CD4-positive, alpha-beta T cell (primary cell): ENCODE measurements at places on chromosomes 13 and 19.

DNA sequence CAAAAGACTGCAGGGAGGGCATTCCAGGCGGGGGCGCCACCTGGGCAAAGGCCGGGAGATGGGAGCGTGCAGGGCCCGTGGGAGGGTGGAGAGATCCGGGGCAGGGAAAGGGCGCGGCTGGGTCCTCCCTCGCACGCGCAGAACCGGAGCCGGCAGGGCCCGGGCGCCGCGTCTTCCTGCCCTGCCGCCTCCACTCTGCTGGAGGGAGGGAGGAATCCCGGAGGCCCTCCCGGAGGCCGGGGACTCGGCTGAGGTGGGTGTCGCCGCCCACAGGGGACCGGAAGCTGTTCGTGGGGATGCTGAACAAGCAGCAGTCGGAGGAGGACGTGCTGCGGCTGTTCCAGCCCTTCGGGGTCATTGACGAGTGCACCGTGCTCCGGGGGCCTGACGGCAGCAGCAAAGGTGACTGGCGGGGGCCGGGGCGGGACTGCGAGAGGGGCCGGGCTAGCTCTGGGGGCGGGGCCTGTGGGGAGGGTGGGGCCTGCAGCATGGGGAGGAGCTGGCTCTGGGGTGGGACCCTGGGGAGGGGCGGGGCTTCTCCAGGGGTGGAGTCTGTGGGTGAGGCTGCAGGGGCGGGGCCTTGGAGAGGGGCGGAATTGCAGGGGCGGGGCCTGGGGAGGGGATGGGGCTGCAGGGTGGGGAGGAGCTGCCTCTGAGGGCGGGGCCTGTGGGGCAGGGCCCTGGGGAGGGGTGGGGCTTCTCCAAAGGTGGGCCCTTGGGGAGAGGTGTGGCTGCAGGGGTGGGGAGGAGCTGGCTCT is 51.3 kb downstream of the CELF5 start:
- DNase-seq = peak; percentile 90

GRCh38 chr13:100755891-100756290 is 81.3 kb upstream of the TMTC4 start:
- no peak for DNase-seq

- DNase-seq = no peak
Observed at GRCh38 chr19:17275441-17276175, 6.1 kb upstream of the ANKLE1 start.

DNA sequence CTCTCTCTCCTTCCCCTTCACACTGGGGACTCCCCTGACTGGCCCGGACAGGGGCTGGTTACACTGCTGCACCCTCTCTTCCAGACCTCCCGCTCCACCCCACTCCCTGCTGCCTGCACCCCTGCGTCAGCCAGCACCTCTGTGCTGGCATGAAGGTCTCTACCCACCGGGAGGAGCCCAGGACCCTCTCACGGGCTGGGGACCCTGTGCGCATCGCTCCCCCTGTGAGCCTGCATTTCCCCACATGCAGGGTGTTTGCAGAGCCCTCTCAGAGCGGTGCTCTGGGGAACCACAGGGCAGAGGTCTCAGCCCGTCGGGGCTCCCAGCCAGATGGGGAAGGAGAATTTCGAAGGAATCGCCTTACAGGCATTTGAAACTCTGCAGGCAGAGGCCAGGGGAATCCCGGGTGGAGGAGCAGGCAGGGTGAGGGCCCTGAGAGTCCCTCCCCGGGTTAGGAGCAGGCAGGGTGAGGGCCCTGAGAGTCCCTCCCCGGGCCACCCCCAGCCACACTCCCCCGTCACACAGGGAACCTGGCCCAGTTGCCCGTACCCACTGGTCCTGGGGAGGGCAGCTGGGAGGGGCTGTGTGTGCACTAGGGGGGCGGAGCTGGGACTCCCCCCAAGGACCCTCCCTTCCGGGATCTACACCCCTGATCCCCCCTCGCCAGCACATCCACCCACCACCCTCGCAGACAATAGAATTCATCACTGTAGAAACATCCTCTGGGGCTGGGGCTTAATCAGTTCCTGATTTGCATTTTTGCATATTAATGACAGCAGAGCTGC is 16.3 kb upstream of the TCF3 start:
- peak; percentile 55 for DNase-seq

- peak; percentile 86 for DNase-seq
Observed at GRCh38 chr19:920051-920864, 3.1 kb downstream of the KISS1R start.

GRCh38 chr13:112510987-112511685 is 76.8 kb downstream of the TUBGCP3 start:
- no peak for DNase-seq

DNA sequence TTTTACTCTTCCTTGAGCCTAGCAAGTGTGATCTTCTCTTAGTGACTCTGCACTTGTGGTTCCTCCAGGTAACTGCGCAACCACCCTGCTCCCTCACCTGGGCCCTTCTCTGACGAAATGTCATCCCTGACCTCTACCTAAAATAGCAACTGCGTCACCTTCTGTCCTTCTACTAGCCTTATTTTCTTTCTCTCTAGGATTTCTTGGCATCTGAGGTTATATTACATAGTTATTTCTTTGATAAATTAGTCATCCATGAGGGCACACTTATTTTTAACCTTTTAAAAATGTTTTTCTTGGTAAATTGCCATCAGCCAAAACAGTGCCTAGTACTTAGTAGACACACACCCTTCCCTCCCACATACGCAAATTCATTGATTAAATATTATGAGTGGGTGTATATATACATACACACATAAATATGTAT is 355.5 kb downstream of the ENOX1 start:
- DNase-seq = no peak

- DNase-seq = no peak
Observed at GRCh38 chr13:95226476-95226875, 74.8 kb downstream of the ABCC4 start.

DNA sequence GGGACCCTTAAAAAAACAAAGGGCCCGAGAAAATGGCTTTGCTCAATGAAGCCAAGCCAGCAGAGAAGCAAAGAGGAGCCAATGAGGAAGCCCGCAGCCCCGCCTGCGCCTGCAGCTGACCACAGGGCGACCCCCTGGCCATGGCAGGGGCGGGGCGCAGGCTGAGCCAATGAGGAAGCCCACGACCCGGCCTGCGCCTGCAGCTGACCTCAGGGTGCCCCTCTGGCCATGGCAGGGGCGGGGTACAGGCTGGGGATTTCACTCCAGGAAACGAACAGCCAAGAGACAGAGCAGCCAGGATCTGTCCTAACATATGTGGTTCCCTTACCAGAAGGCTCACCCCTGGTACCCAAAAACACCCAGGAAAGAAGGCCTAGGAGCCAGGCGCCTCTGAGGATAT is 101.4 kb downstream of the STK24 start:
- no peak for DNase-seq

GRCh38 chr13:111610879-111611278 is 290.4 kb downstream of the TEX29 start:
- no peak for DNase-seq

- no peak for DNase-seq
Observed at GRCh38 chr13:110875241-110875640, 39.6 kb downstream of the ANKRD10 start.

DNA sequence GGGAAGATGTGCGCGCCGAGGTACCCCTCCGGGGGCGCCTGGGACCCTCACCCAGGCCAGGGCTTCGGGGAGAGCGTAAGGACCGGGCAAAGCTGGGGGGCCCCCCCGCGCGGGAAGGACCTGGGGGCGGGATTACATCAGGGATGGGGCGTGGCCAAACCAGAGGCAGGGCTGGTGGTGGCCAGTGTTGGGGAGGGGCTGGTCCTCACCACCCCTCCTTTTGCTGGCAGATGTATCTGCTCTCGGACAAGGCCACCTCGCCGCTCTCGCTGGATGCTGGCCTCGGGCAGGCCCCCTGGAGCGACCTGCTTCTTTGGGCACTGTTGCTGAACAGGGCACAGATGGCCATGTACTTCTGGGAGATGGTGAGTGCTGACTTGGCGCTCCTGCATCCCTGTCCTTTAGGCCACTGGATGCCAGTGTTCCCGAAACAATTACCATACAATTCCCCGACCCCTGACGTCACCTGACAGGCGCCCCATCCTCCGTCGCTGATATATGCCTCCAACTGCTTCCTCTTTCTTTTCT is 25.3 kb downstream of the TRPM4 start:
- no peak for DNase-seq

DNA sequence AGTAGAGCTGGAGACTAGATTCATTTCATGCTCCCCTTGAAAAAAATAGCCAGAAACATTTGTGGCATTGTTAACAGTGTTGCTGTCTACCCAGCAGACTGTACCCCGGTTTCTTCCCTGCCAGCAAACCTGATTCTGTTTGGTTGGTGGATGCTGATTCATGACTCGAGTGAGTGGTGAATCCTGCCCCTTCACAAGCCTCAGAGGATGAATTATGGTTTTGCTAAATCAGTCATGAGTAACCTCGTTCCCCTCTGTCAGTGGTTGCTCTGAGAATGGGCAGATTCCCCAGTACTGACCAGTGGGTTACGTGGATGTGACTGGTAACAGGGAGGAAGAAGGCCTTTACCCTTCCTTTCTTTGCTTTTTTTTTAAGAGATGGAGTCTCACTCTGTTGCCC is 10.1 kb downstream of the NLRP12 start:
- no peak for DNase-seq

GRCh38 chr19:50315773-50316448 is 13.3 kb downstream of the KCNC3 start:
- DNase-seq = no peak

DNA sequence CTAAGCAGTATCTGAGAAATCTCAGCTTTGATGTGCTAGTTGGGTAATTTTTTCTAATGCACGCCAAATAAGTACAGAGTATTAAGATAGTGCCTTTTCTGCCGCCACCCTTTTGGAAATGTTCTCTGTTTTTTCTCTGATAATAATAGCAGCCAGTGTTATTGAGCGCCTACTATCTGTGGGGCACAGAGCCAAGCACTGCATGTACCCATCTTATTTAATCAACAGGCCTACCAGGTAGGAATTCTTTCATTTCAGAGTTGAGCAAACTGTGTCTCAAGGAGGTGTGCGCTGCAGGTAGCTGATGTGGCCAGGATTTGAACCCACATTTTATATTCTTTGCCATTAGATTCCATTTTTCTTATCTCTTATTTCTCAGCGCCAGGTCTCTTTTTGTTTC is 1.4 kb downstream of the EPN1 start:
- no peak for DNase-seq

GRCh38 chr13:27004866-27005265 is 166.7 kb downstream of the USP12 start:
- no peak for DNase-seq

DNA sequence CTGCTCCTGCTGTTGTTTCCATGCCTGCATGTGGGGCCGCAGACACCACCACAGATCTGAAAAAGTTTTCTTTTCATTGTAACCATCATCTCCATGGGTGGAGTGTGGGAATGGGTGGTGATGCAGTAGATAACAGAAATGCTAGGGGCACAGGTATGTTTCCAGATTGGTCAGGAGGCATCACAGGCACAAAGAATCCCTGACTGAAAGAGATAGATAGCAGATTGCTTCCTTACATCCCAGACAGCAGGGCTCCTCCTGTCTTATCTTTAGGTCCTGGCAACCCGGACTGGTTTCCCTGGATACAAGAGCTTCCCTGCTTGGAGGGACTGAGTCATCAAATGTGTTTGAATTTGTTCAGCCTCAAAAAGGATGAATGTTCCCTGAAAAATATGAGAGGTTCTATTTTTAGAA is 1937.6 kb downstream of the PCDH9 start:
- no peak for DNase-seq

DNA sequence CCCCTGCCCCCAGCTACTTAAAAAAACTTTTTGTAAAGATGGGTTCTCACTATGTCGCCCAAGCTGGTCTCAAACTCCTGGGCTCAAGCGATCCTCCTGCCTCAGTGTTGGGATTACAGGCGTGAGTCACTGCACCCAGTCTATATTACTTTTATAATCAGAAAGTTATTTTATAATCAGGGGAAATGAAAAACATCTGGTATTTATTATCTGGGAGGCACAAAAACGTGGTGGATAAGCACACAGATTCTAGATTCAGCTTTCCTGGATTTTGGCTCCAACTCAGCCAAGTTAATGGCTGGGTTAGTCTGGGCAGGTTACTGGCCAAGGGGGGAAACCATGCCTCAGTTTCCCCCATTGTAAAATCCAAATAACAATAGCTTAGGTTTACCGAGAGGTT is 24.7 kb downstream of the KEAP1 start:
- DNase-seq = no peak

GRCh38 chr19:2846180-2846894 is 5.1 kb downstream of the ZNF555 start:
- DNase-seq = no peak

GRCh38 chr13:26601669-26602068 is 44.2 kb downstream of the WASF3 start:
- no peak for DNase-seq

GRCh38 chr13:95564091-95564490 is 11.6 kb downstream of the CLDN10 start:
- DNase-seq = no peak

DNA sequence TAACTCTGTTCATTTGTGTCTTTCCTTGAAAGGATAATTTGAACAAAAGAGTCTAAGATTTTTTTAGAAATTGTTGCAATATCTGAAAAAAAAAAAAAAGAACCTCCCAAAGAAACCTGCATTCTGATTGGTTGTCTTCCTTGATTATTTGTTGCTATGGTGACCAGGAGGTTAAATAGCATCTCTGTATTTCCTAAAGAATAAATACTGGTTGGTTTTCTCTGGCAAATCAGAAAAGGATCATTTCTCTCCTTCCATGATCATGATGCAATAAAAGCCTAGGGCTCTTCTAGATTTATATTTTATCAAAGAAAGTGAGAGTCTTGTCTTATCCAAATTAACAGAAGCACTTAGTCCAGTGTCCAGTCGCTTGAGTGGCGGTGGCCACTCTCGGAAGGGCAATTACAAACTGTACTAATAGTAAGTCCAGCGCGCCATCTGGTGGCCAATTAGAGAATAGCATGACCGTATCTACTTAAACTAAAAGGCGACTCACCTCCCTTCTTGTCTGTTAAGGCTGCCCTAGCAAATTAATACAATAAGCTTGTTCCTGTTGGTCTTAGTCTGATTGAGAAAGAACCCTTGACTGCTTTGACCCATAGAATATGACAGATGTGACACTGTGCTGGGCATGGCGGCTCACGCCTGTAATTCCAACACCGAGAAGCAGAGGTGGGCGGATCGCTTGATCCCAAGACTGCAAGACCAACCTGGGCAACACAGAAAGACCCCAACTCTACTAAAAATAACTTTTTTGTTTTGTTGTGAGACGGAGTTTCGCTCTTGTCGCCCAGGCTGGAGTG is 47.0 kb upstream of the PNMA8B start:
- peak; percentile 77 for DNase-seq

- DNase-seq = no peak
Observed at GRCh38 chr19:40154121-40154680, 37.0 kb upstream of the MAP3K10 start.

GRCh38 chr13:23950736-23951510 is 53.6 kb upstream of the C1QTNF9B start:
- DNase-seq = no peak

DNA sequence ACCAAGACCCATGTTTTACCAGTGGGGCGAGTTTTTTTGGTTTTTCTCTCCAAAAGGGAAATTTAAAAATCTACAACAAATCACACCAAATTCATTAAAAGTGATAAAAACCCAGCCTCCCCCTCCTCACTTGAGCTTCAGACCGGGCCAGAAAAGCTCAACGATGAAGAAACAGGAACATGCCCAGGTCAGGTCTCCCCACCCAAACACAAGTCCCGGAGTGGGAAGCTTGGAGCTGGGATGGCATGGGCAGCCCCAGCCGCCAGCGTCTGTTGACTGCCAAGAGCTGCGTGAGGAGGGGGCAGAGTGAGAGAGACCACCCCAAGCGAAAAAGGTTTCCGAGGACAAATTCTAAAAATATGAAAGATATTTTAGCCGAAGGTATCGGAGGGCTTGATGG is 3.7 kb downstream of the RNU6-9 start:
- no peak for DNase-seq
